Mucosa of descending colon (tissue), 3 donors: ENCODE measurements at places on chromosomes 16 and 17. TPM values are rescaled to one million over a fixed set of nuclear protein-coding genes. Genes with fewer than 3 reads are reported as not detected.
A peak's percentile ranks its signal among the peaks of the same experiment; 100 is the strongest.

Gene AGRP
- total RNA-seq: not detected

- no peak for DNase-seq
Measured at GRCh38 chr16:86479419-86479818, 30.9 kb upstream of the FOXF1 start.

Gene GAST
- total RNA-seq: not detected

Gene TMC8
- total RNA-seq: 11.4 TPM

GRCh38 chr16:87416826-87417527 lies 24.8 kb downstream of the MAP1LC3B start:
- DNase-seq: no peak

- peak; percentile 98 for DNase-seq
Measured at GRCh38 chr17:50094243-50094752, 853 bp upstream of the PDK2 start.

GRCh38 chr16:75104836-75105235 lies 11.7 kb downstream of the LDHD start:
- no peak for DNase-seq

- no peak for DNase-seq
Measured at GRCh38 chr17:59941131-59941530, 23.4 kb downstream of the RNFT1 start.

- DNase-seq: no peak
Measured at GRCh38 chr16:3825103-3825502, 55.4 kb downstream of the CREBBP start.

- no peak for DNase-seq
Measured at GRCh38 chr17:55436224-55437158, 14.9 kb upstream of the MMD start.

Gene RASD1
- total RNA-seq: 10.8 TPM

Gene CYGB
- total RNA-seq: 24.0 TPM

- DNase-seq: peak; percentile 12
Measured at GRCh38 chr16:88376835-88377726, 5.7 kb upstream of the ZNF469 start.

GRCh38 chr16:2715519-2715918 lies 4.5 kb downstream of the PRSS27 start:
- peak; percentile 74 for DNase-seq

DNA sequence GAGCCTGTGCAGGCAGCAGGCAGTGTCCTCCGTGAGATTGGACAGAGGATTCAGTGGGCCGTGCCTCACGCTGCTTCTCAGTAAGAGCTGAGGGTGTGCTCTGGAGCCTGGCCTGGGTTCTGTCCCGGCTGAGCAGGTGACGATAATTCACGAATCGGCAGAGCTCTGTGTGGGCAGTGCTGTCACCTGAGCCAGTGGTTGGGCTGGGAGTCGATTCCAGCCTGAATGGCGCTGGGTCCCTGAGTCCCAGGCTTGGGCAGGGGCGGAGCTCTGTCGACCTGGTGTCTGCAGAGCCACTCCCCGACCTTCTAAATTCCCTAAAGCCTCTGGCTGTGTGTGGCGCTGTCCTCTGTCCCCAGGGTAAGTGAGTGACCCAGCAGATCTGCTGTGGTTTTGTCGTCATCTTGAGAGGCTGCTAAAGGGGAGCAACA lies 8.4 kb downstream of the ACSF3 start:
- DNase-seq: peak; percentile 83

- DNase-seq: no peak
Measured at GRCh38 chr16:84434800-84435199, 66.5 kb downstream of the ATP2C2 start.

GRCh38 chr17:29722411-29723198 lies 99.9 kb upstream of the CORO6 start:
- DNase-seq: no peak

Gene EVI2B
- 7.8 TPM for total RNA-seq

DNA sequence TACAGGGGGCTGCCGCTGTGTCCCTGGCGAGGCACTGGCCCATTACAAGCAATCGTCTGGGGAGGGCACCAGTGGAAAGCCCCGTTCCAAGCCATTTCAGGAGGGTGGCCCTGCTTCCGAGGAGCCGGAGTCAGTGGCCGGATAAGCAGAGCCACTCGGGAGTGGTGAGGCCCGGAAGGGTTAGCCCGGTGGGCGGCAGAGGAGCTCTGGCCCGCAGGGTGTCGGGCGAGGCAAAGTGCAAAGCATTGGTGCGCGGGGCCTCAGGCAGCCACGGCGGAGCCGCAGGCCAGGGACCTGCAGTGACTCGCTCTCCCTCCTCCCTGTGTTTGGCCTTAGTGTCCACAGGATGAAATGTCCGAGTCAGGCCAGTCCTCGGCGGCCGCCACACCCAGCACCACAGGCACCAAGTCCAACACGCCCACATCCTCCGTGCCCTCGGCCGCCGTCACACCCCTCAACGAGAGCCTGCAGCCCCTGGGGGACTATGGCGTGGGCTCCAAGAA lies 24.6 kb downstream of the NME3 start:
- DNase-seq: no peak

DNA sequence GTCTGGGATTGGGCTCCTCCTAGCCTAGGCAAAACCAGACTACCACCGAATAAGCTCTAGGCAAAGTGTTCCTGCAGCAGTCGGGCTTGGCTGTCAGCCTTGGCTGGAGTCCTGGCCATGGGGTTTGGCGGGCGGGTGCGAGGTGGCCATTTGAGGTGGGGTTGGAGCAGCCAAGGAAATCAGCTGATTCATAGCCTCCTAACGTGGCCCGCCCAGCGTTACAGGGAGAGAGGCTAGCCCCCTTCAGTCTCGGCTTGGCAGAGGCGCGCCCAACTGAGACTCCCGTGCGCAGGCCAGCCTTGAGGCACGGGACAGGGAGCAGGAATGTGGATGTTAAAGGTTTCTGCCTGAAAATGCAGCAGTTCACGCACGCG lies 1.9 kb downstream of the PMP22 start:
- peak; percentile 85 for DNase-seq

DNA sequence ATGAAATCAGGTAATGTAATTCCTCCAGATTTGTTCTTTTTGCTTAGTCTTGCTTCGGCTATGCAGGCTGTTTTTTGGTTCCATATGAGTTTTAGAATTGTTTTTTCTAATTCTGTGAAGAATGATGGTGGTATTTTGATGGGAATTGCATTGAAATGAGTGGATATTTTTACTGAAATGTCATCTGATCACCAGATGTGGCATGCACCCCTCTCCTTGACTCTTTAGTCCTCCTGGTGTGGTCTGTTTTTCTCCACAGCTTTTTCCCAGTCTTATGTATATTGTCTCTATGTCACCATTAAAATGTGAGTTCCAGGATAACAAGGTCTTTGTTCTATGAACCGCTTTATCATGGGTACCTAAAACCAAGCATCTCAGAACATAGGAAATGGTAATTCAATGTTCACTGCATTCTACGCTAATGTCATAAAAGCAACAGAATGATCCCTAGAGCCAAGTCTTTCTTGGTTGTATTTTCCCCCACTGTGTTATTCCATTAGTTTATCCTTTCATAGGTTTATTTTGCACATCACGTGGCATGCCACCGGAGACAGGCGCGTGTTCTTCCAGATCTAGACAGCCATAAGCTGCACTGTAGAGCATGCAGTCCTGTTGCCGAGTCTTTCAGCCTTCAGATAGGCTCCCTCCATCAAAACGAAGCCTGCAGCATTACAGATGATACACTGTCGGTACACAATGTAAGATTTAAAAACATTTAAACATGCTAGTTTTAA lies 172.5 kb downstream of the RPTOR start:
- no peak for DNase-seq

Gene DPEP3
- not detected for total RNA-seq

Gene RAPGEFL1
- 76.8 TPM for total RNA-seq

GRCh38 chr17:49361129-49361901 lies 735 bp downstream of the ZNF652 start:
- DNase-seq: peak; percentile 77

DNA sequence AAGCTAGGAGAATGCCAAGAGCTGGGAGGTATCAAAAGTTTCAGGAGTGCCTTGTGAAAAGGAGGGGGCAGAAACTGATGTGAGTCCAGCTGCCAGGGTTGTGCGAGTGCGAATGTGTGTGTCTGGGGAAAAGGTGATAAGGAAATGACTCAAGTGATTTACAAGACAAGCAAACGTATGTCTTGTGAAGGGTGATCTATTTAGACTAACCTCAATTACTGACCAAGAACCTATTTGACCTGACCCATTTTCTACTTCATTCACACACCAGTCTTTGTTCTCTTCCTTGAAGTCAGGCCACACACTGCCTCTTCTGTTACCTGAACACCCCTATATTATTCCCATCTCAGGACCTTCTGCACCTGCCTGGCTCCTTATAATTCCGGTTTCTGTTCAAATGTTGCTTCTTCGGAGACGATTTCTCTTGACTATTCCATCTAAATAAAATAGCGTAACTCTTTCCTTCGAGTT lies 1.0 kb downstream of the GDE1 start:
- DNase-seq: peak; percentile 68

DNA sequence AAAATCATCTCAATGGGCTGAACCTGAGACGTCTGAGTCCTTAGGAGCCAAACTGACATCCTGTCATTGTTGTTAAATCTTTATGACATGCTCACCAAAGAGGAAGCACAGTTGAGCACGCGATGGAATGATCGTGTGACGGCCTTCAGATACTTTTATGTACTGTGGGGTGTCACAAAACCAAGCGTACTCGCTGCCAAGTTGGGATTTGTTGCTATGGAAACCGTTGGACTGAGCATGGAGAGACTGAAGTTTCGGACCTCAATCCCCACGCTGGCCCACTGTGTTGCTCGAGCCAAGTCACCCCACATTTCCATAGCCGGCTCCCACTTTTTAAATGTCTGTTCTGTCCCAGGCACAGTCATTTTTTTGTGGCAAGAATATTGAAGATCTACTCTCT lies 222.8 kb upstream of the SDK2 start:
- DNase-seq: no peak

- DNase-seq: no peak
Measured at GRCh38 chr17:34841467-34841866, 119.8 kb downstream of the CCT6B start.

DNA sequence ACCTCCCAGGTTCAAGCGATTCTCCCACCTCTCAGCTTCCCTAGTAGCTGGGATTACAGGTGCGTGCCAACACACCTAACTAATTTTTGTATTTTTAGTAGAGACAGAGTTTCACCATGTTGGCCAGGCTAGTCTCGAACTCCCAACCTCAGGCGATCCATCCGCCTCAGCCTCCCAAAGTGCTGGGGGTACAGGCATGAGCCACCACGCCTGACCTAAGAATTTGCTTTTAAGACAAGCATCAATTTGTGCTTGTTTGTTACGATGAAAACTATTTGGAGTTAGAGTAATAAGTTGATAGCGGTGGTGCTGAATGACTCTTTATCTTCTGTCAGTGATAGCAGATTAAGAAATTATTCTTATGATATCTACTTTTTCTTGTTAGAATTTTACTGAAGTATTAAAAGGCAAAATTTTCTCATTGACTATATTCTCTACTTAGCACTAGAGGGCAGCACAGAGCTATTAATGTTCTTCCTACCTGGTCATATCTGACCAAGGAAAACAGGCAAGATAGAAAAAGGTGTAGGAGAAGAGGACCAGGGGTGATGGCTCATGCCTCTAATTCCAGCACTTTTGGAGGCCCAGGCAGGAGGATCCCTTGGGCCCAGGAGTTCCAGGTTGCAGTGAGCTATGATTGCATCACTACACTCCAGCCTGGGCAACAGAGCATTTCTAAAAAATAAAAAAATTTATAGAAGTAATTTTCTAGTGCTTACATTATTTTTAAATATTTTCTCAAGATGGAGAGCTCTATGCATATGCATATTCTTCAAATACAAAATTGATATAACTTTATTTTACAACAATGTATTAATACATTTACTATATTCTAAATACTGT lies 24.5 kb downstream of the STXBP4 start:
- DNase-seq: no peak

DNA sequence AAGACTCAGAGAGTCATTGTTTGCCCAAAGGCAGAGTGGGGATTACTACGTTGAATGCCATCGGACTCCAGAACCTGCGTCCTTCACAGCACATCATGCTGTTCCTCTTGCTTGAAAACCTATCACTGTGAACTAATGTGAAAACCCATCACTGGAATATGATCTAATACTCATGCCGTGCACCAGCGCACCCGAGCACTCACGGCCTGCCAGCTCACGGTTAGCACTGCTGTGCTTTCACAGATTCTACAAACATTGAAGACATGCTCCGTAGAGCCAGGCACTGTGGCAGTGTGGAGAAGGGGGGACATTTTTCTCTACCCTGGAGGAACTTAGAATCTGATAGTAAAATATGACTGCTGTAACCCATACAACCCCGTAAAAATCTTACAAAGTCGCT lies 350.4 kb downstream of the C16orf95 start:
- DNase-seq: no peak

DNA sequence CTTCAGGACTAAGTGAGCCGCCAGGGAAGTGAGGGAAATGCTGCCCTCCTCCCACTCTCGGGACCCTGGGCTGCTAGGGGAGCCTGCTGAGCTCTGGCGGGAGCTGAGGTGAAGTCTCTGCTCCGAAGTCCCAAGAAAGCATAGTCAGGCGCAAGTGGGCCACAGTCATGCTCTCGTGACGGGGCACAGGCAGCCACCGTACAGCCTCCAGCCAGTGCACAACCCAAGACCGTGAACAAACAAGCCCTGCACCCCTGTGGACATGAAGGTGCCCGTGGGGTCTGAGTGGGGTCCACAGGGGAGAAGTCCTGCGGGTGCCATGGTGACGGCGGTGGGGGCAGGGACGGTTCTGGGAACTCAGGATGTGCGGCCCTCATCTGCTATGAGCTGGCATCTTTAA lies 24.7 kb downstream of the ZNF276 start:
- DNase-seq: no peak

DNA sequence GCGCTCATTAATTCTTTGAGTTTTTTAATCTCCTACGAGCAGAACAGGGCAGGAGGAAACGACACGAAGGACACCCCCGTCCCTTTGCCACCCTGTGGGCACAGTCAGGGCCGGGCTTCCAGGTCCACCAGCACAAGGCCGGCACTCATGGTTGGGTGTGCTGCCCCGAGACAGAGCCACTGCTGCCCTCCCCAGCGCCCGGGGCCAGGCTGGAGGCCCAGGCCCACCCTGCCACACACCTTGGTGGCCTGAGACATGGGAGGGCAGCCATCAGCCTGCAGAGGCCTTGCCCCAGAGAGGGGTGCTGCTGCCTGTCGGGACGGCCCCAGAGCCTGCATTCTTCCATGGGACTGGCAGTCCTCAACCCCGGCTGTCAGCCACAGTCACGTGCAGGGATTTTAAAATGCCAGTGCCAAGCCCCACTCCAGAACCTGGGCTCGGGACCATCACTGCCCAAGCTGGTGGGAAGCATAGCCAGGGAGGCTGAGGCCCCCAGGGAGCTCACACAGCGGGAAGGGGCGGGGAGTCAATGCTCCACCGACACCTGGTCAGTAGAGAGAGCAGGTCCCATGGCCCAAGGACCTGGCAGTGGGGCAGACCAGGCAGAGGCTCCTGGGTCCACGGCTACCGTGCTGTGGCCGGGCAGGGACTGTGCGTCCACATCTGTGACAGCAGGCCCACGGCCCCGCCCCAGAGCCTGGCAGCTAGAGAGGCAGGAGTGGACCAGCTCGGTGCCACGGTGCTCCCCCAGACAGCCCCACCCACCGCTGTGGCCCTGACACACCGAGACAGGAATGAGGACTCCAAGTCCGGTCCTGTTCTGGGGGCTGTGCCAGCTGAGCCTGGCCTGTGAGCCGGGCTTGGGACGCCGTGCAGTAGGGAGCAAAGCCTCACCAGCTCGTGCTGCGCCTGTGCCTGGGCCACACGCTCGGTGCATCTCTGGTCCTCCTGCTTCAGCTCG lies 27.5 kb downstream of the CEP131 start:
- no peak for DNase-seq

- DNase-seq: no peak
Measured at GRCh38 chr16:53561101-53561888, 58.3 kb upstream of the AKTIP start.

Gene EPX
- not detected for total RNA-seq
